ENCODE measurements at places on chromosomes 1 and 21.

GRCh38 chr1:118151312-118151937 is 33.6 kb downstream of the SPAG17 start:
- DNase-seq = no peak
- no peaks in the 10 kb centered on the region for H3K36me3 ChIP-seq
- H3K27me3 ChIP-seq = peaks cover 4% of the 10 kb centered on the region
- H3K27ac ChIP-seq = no peak overlapping the region
- H3K4me1 ChIP-seq = no peaks in the 10 kb centered on the region

- no peak overlapping the region for H3K27ac ChIP-seq
- DNase-seq = no peak
- no peaks in the 10 kb centered on the region for H3K4me1 ChIP-seq
Measured at GRCh38 chr1:94654459-94654858, 112.9 kb upstream of the F3 start.

GRCh38 chr1:81974883-81975555 is 174.3 kb downstream of the ADGRL2 start:
- no peaks in the 10 kb centered on the region for H3K4me1 ChIP-seq
- H3K27ac ChIP-seq = no peak overlapping the region
- DNase-seq = no peak
- H3K27me3 ChIP-seq = no peaks in the 10 kb centered on the region
- H3K4me3 ChIP-seq = no peak overlapping the region
- H3K36me3 ChIP-seq = no peaks in the 10 kb centered on the region

DNA sequence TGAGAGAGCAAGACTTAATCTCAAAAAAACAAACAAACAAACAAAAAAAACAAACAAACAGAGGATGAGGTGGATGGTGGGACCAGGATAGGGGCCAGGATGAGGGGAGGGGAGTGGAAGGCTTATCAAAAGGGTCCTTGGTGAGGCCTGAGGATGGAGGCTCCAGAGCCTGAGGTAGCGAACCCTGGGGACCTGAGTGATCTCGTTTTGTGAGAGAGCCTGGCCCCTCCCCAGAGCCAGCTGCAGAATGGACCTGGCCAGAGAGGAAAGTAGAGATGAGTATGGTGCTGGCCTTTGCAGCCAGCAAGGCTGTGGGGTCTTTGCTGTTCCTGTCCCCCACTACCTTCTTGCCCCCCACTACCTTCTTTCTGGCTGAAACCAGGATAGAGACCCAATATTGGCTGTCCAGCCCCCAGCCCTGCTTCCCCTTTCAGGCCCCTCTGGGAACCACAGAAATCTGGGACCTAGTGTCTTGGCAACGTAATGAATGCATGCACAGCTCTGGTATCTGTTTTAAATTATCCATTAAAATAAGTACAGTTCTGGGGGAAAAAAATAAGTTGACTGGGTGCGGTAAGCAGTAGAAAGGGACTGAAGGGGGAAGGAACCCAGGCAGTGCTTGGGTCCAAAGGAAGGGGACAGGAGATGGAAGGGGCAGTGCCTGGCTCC is 1.1 kb upstream of the LMNA start:
- peak overlapping the region; percentile 92 for H3K27ac ChIP-seq
- peaks cover 9% of the 10 kb centered on the region for H3K27me3 ChIP-seq
- peaks cover 33% of the 10 kb centered on the region for H3K36me3 ChIP-seq

GRCh38 chr1:69414574-69414973 is 153.1 kb upstream of the LRRC7 start:
- H3K4me3 ChIP-seq = no peak overlapping the region
- H3K27ac ChIP-seq = no peak overlapping the region
- no peaks in the 10 kb centered on the region for H3K36me3 ChIP-seq
- no peak for DNase-seq
- no peaks in the 10 kb centered on the region for H3K27me3 ChIP-seq

DNA sequence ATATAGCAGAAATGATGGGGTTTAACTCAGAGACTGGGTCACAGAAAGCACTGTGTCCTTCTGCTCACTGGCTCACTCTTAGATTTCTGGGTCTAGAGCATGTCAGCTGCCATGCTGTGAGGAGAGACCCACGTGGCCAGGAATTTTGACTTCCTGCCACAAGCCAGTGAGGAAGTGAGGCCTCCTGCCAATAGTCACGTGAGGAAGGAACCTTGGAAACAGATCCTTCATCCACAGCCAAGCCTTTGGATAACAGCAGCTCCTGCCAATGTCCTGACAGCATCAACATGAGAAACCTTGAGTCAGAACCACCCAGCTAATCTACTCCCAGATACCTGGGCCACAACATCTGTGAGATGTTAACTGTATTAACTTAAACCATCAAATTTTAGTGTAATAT is 114.5 kb upstream of the PLPPR5 start:
- H3K4me1 ChIP-seq = no peaks in the 10 kb centered on the region
- no peaks in the 10 kb centered on the region for H3K36me3 ChIP-seq
- no peak overlapping the region for H3K27ac ChIP-seq
- no peak overlapping the region for H3K4me3 ChIP-seq
- DNase-seq = no peak
- peaks cover 4% of the 10 kb centered on the region for H3K27me3 ChIP-seq
